ENCODE measurements at places on chromosomes 12 and 14.
A peak's percentile ranks its signal among the peaks of the same experiment; 100 is the strongest.

DNA sequence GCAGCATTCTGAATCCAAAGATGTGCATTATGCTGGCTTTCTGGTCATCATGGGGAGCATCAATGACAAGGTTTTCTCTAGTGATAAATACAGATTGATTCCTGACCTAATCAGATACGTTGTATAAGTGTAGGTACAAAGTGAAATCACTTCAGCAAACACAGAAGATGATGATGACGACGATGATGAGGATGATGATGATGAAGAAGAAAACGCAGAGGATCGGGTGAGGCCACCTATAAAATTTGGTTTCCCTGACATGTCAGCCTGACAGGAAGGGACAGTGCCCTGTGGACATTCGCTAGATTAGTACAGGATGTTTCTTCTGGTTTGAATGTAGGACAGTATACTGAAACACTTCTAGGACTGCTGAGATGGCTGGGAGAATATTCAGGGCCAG is 20.2 kb downstream of the RNF34 start:
- no peak overlapping the region for H3K27ac ChIP-seq
- H3K36me3 ChIP-seq, result peaks cover 86% of the 10 kb centered on the region
- no peaks in the 10 kb centered on the region for H3K27me3 ChIP-seq
- H3K4me1 ChIP-seq, result no peaks in the 10 kb centered on the region

DNA sequence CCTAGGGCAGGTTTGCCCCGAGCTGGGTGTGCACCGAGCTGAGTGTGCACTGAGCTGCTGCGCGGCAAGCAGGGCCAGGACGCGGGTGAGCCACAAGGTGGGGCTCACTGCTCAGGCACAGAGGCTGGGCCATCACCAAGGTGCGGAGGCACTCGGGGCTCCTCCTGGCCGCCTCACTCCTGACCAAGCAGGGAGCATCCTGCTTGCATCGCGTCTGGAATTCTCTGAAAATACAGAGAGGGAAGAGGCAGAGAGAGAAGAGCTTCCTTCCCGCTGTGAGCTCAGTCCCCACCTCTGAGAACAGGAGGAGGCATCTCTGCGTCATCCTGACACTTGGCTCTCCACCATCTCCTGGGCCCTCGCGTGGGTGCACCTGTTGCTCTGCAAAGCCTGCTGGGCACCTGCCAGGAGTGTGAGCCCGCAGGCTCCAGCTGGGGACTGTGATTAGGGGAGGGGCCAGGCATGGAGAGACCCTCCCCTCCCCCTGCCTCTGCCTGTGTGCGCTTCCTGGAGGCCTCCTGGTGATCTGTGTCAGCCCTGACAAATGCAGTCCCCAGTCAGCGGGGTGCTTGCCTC is 116.3 kb downstream of the GLT1D1 start:
- peaks cover 13% of the 10 kb centered on the region for H3K27me3 ChIP-seq
- no peaks in the 10 kb centered on the region for H3K36me3 ChIP-seq
- H3K27ac ChIP-seq, result no peak overlapping the region
- H3K4me3 ChIP-seq, result no peak overlapping the region

GRCh38 chr12:62693376-62694050 is 226.9 kb downstream of the MON2 start:
- H3K36me3 ChIP-seq, result no peaks in the 10 kb centered on the region
- no peak overlapping the region for H3K27ac ChIP-seq
- H3K4me3 ChIP-seq, result no peak overlapping the region
- H3K4me1 ChIP-seq, result peaks cover 8% of the 10 kb centered on the region
- DNase-seq, result no peak

- H3K27ac ChIP-seq, result no peak overlapping the region
- H3K4me1 ChIP-seq, result peaks cover 12% of the 10 kb centered on the region
- DNase-seq, result no peak
- no peak overlapping the region for H3K4me3 ChIP-seq
Observed at GRCh38 chr12:26527682-26528081, 305.3 kb downstream of the ITPR2 start.

DNA sequence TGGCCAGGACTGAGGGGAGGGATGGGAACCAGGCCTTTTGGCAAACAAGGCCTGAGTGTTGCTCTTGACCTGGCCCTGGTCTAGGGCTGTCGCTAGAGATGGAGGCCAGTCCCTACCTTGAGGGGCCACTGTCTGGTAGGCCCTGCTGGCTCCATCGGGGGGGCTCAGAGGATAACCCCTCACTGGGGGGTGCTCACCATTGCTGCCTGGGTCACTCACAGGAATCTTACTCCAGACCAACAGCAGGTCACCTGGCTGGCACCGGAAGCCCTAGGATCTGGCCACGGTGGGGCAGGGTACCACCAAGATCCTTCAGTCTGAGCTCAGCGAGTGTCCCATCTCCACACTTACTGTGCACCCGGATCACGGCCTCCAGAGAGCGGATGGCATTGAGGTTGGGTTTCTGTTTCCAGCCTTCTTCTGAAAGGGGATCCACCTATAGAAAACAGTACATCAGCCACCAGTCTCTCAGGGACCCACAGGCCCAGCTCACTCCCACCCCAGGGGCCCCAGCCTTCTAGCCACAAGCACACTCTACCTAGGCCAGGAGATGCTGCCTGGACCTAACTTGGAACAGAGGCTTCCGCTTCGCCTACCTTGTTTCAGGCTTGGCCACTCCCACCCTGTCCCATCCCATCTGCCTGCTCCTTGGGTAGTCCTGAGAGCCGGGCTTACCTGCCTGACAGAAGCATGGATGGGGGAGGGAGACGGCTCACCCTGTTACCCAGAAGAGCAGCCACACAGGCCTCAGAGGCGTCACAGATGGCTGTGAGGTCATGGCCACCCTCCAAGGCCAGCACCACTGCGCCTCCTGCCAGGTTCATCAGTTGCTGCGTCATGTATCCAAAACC is 12.2 kb downstream of the SLC48A1 start:
- no peak overlapping the region for H3K27ac ChIP-seq
- peaks cover 72% of the 10 kb centered on the region for H3K36me3 ChIP-seq
- no peak for DNase-seq
- no peaks in the 10 kb centered on the region for H3K27me3 ChIP-seq
- no peak overlapping the region for H3K4me3 ChIP-seq

DNA sequence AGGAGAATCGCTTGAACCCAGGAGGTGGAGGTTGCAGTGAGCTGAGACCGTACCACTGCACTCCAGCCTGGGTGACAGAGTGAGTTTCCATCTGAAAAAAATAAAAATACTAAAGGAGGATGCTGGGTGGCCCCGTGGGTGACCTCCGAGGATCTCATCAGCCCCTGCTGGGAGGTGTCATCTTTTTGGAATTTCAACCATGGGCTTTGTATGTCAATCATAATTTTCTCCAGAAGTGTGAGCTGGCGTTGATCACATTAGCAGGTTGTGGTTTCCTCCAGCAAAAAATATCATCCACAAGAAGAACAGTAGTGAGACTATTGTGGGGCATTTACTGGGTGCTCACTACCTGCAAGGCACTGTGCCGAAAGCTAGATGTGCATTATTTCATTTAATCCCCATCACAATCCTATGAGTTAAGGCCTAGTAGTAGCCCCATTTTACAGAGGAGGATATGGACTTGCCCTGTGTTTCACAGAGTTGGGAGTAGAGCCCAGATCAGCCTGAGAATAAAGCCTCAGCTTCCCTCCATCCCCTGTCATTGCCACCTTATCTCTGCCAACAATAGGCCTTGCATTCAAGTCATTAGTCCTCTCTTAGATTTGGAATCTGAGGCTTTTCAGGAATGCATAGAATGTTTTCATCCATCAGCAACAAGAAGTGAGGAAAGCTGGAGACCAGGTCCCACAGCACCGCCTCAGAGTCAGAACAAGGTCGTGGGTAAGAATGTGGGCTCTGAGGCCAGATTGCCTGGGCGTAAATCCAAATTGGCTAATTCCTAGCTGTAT is 39.8 kb downstream of the SVOP start:
- no peak overlapping the region for H3K27ac ChIP-seq
- no peaks in the 10 kb centered on the region for H3K27me3 ChIP-seq
- H3K36me3 ChIP-seq, result no peaks in the 10 kb centered on the region
- H3K4me1 ChIP-seq, result no peaks in the 10 kb centered on the region
- DNase-seq, result no peak
- H3K4me3 ChIP-seq, result no peak overlapping the region

DNA sequence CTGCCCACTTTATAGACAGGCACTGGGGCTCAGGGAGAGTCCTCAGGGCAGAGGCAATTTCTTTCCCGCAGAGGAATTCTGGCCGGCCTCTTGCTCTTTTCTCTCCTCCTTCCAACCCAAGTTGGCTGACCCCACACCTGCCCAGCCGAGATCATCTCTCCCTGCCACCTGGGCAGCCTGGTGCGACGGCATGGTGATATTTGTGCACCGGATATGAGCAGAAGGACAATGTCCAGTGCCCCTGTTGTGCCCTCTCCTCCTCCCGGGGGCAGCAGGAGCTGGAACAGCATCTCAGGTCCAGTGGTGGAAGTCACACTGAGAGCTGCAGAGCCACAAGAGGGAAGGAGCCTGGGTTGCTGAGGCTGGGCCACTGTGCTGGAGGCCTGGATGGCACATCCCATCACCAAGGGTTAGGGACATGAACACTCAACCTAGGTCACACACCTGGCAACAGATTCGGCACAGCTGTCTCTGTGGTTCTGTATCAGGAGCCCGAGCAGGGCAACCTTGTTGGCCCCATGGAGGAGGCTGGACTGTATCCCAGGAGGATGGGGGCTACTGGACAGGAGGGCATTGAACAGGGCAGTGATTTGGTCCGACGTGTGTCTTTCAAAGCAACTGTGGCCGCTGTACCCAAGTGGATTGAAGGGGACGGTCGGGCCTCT is 57.7 kb upstream of the DIO3 start:
- H3K4me3 ChIP-seq, result no peak overlapping the region
- H3K4me1 ChIP-seq, result no peaks in the 10 kb centered on the region
- peaks cover 41% of the 10 kb centered on the region for H3K27me3 ChIP-seq
- H3K36me3 ChIP-seq, result peaks cover 6% of the 10 kb centered on the region

DNA sequence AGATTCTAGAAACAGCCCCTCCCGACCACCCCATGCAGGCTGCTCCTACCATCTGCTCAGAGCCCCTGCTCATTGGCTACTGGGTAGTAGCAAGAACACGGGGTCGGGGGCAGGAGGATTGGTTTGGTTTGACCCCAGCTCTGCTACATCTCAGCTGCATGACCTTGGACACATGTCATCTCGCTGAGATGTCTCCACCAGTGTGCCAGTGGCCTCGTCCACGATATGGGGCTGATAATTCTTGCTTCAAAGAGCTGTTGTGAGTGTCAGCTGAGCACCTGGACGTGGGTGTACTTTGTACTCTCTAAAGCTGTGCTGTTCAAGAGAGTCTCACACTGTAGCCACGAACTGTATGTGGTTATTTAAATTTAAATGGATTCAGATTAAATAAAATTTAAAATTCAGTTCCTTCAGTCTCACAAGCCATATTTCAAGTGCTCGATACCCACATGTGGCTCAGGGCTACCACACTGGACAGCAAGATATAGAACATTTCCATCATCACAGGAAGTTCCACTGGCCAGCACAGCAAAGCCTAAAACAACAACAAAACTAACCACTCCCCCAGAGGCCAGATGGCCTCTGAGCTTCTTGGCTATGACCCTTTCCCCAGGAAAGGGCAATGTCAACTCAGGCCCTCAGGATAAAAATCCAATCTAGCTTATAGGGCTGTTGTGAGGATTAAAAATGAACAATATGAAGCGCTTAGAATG is 18.6 kb downstream of the LTBP2 start:
- peak overlapping the region; percentile 23 for H3K27ac ChIP-seq
- no peaks in the 10 kb centered on the region for H3K36me3 ChIP-seq
- no peak for DNase-seq

DNA sequence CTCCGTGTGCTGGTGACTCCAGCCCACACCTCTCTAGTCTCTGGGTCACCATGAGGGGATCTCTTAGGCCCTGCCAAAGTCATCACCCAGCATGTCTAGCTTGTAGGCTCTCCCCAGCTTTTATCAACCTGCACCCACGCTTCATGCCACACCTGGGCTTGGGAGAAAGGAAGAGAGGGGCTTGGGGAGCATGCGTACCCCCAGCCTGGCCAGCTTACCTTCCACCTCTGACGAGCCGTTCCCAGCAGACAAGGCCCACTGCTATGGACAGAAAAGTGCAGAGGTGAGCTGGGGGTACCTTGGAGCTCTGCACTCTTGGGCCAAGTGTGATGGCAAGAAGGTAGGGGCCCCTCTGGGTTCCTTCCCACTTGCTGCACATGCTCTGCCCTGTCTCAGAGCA is 1.7 kb downstream of the PGF start:
- H3K27me3 ChIP-seq, result no peaks in the 10 kb centered on the region
- DNase-seq, result no peak

- H3K4me3 ChIP-seq, result no peak overlapping the region
- peaks cover 6% of the 10 kb centered on the region for H3K36me3 ChIP-seq
- no peak for DNase-seq
- no peaks in the 10 kb centered on the region for H3K27me3 ChIP-seq
- H3K27ac ChIP-seq, result no peak overlapping the region
Observed at GRCh38 chr14:90641168-90641567, 175.1 kb downstream of the TTC7B start.

GRCh38 chr12:120496413-120497340 is 764 bp downstream of the DYNLL1 start:
- peaks cover 52% of the 10 kb centered on the region for H3K36me3 ChIP-seq
- H3K4me1 ChIP-seq, result peaks cover 16% of the 10 kb centered on the region
- peak overlapping the region; percentile 78 for H3K27ac ChIP-seq
- DNase-seq, result peak; percentile 43

GRCh38 chr14:43184540-43184939 is 1322.5 kb downstream of the FSCB start:
- H3K36me3 ChIP-seq, result no peaks in the 10 kb centered on the region
- no peaks in the 10 kb centered on the region for H3K27me3 ChIP-seq
- H3K27ac ChIP-seq, result no peak overlapping the region
- H3K4me3 ChIP-seq, result no peak overlapping the region

DNA sequence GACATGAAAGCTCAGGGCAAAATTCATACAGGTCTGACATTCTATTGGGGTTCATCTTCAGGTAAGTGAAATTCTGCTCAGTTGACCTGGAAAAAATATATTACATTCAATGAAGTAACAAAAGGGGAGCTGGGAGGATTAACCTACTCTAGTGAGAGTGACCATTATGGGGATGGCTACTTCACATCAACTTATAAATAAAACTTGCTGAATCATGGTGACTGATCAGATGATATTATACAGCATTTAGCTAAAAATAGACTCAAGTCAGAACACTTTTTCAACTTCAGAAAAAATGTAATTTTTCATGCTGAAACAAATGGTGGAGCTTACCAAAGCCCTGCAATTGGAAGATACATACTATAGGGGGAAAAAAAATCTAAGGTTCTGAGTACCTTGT is 800.2 kb downstream of the FSCB start:
- DNase-seq, result peak; percentile 1
- H3K4me1 ChIP-seq, result no peaks in the 10 kb centered on the region
- no peak overlapping the region for H3K27ac ChIP-seq

GRCh38 chr14:24086193-24086955 is 7.7 kb upstream of the PCK2 start:
- H3K36me3 ChIP-seq, result peaks cover 11% of the 10 kb centered on the region
- H3K27ac ChIP-seq, result no peak overlapping the region
- H3K4me3 ChIP-seq, result no peak overlapping the region
- DNase-seq, result no peak
- H3K27me3 ChIP-seq, result peaks cover 12% of the 10 kb centered on the region
